ENCODE measurements at places on chromosomes 2 and 18. TPM values are rescaled to one million over a fixed set of nuclear protein-coding genes. Genes with fewer than 3 reads are reported as not detected.

The RND3 gene
- 205 TPM for total RNA-seq

The SPP2 gene
- total RNA-seq, result not detected

The TMEFF2 gene
- 15.2 TPM for total RNA-seq

The CKAP2L gene
- total RNA-seq, result 18.0 TPM

The GALNT13 gene
- total RNA-seq, result 0.05 TPM

The ITGB6 gene
- 0.29 TPM for total RNA-seq

The WNT10A gene
- total RNA-seq, result 1.5 TPM

The MCM6 gene
- total RNA-seq, result 38.9 TPM

The MDH1B gene
- total RNA-seq, result 9.2 TPM

The ST6GAL2 gene
- total RNA-seq, result not detected

The LTBP1 gene
- total RNA-seq, result 12.1 TPM

GRCh38 chr2:175101514-175101913 is 66.5 kb downstream of the ATF2 start:
- DNase-seq, result no peak

- DNase-seq, result no peak
Measured at GRCh38 chr2:148667113-148667836, 22.7 kb downstream of the EPC2 start.

GRCh38 chr2:240568678-240569522 is 616 bp downstream of the RNPEPL1 start:
- DNase-seq, result no peak

DNA sequence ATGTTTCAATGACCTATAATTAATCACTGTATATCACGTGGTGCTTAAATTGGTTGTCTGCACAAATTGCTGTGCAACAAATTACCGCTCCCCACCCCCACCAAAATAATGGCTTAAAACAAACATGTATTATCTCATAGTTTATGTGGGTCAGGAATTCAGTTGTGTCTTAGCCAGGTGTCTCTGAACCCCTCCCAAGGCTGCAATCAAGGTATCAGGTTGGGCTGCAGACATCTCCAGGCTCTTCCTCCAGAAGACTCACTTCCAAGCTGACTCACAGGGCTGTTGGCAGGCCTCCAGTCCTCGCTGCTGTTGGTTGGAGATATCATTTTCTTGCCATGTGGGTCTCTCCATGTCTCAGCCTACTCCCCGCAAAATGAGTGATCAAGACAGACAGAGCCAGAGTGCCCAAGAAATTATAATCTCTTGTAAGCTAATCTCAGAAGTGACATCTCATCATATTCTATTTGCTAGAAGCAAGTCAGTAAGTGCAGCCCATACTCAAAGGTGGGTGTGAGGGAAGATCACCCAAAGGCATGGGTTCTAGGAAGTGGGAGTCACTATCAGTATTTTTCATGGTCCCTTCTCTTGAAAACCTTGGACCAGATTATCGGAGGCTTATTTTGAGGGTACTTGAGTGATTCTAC is 38.4 kb downstream of the SPC25 start:
- DNase-seq, result peak; percentile 76

DNA sequence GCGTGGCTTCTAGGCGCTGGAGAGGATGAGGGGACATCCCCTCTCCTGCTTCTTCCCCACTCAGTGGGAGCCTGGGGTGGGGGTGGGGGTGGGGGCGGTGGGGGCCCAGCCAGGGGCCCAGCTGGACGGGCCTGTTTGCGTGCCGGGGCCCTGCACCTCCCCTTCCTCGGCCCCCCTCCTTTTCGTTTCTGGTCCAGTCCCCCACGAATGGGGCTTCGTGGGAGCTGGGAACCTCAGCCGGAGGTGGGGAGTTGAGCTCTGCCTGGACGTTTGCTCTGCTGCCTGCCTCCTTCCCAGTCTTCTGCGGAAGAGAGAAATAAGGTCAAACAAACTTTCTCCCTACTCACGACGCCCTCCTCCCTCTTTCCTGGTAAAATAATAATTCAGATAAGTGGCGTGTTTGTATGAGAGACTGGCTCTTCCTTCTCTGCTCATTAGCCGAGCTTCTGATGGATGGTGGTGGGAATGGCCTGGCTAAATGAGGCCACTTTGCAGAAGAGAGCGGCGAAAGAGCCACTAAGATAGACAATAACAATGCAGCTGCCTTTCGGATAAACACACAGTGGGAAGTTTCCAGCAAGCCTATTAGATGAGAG is 782 bp downstream of the MTA3 start:
- peak; percentile 28 for DNase-seq

DNA sequence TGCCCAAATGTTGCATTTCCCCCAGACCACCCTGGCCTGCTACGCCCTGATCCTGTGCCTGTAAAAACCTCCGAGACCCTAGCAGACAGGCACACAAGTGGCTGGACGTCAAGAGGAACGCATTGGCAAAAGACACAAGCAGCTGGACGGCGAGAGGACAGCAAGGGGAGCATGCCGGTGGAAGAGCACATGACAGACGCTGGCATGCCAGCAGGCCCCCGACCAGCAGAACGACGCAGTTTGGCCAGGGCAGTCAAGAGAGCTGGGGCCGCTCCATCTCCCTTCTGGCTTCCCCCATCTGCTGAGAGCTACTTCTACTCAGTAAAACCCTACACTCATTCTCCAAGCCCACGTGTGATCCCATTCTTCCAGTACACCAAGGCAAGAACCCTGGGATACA is 42.1 kb downstream of the SAP130 start:
- no peak for DNase-seq

GRCh38 chr2:102282678-102283091 is 28.7 kb upstream of the IL1RL1 start:
- no peak for DNase-seq

- no peak for DNase-seq
Measured at GRCh38 chr2:85049236-85049635, 78.3 kb downstream of the KCMF1 start.

GRCh38 chr18:57088883-57089282 is 58.0 kb upstream of the BOD1L2 start:
- no peak for DNase-seq

- peak; percentile 4 for DNase-seq
Measured at GRCh38 chr2:166314022-166314759, 61.6 kb downstream of the SCN9A start.

DNA sequence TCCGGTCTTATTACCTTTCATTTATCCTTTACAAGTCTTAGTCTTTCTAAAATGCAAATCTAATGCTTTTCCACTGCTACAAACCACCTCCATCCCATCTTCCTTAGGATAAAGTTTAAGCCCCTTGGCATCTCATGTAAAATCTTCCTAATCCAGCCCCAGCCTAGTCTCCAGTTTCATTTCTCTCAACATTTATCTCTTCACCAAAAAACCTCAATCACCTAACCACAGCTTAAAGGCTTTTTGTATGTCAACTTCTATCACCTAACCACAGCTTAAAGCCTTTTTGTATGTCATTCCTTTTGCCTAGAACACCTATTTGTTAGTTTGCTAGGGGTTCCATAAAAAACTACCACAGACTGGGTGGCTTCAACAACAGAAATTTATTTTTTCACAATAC is 4.2 kb downstream of the TRAK2 start:
- no peak for DNase-seq

GRCh38 chr18:79516441-79516931 is 120.8 kb downstream of the NFATC1 start:
- no peak for DNase-seq
